Midbrain (tissue), 1 donor: ENCODE measurements at places on chromosomes 1 and 21.

DNA sequence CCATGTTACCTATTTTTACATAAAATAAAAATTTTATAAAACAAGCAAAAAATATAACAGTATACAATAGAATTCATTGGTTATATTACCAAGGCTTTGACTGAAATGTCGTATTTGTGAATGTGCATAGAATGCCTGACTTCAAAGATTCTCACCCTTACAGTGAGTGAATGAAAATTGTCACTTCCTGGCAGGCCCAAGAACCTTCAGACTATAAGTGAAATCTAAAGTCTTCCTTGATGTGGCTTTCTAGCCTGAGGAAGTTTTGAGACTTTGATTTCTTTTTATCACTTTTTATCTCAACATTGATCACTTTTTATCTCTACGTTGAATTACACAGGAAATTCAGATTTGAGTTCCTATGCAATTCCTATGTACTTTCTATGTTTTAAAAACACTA is 104.7 kb upstream of the KIAA0040 start:
- no peak for DNase-seq

GRCh38 chr1:29470788-29471119 is 234.4 kb downstream of the PTPRU start:
- no peak for DNase-seq

DNA sequence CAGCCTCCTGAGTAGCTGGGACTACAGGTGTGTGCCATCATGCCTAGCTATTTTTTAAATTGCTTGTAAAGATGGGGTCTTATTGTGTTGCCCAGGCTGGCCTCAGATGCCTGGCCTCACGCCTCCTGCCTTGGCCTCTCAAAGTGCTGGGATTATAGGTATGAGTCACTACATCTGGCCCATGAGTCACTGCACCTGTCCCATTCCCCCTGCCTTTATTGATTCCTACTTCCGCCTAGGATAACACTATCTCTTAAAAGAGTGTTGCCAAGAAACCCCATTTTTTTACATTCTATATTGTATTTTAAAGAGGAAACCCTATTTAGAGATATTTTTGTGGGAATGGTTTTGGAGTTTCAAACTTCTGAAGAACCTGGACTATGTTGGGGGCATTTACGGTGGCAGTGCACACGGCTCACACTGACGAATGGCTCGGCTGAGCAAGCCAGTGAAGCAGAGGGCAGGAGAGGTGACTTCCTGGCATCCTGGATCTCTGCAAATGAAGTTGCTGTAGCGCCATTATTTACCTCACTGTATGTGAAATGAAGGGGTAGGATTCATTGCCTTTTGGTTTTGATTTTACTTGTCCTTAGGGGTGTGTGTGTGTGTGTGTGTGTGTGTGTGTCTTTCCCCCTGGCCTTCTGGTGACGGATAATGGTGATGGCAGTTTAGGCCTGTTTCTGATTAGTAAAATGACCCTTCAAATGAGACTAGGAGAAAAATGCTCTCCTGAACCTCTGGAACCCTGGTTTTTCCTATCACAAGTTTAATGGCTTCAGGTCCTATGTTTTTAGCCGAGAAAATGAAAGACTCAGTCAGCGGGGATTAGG is 22.5 kb downstream of the KIF26B start:
- no peak for DNase-seq

GRCh38 chr1:232942413-232943294 is 7.8 kb upstream of the NTPCR start:
- DNase-seq, result no peak

GRCh38 chr1:208254376-208254775 is 10.2 kb upstream of the PLXNA2 start:
- no peak for DNase-seq

GRCh38 chr1:30108186-30108585 is 615.2 kb downstream of the MATN1 start:
- DNase-seq, result no peak

DNA sequence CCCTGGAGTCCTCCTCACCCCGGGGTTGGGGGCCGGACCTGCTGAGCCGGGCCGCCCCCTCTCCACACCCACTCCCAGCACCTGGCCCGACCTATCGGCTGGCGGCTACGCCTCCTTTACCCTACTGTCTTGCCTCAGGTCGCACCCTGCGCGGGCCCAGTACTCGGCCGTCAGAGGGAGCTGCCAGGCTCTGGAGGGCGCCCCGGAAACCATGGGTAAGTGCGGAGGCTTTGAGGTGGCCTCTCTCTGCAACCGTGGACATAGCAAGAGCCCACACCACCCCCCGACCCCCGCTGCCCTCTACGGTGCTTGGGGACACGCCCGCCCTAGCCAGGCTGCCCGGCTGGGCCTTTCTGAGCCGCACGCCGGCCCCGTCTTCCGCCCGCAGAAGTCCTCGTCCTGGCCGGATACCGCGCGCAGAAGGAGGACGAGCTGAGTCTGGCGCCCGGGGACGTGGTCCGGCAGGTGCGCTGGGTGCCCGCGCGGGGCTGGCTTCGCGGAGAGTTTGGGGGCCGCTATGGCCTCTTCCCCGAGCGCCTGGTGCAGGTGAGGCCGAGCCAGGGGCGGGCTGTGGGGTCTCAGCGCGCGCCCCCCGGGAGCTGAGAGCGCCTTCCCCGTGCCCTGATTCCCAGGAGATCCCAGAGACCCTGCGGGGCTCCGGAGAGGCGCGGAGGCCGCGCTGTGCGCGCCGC is at the start of gene SH3D21:
TSS of gene SH3D21 (plus strand) at position 159 of the 692 bp plus-strand sequence. CDS start at position 212, 53 bp downstream.
- DNase-seq, result no peak

- no peak for DNase-seq
Observed at GRCh38 chr1:159942632-159943277, 2.7 kb downstream of the IGSF9 start.

DNA sequence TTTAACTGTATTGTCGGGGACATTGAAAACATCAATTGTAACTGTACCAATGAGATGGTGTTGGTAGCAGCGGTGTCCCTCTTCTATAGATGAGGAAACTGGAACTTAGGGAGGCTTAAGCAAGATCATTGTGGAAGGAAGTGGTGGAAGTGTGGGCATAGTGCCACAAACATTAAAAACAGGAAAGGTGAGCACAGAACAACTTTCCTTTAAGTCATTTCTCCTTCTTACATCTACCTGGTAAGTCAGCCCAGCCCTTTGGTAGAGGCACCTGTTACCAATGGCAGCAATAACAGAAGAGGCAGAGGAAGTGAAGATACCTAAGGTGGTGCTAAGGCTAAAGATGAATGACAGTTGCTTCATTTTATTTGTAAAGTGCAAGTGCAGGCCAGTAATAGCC is 12.0 kb upstream of the CTSS start:
- no peak for DNase-seq

DNA sequence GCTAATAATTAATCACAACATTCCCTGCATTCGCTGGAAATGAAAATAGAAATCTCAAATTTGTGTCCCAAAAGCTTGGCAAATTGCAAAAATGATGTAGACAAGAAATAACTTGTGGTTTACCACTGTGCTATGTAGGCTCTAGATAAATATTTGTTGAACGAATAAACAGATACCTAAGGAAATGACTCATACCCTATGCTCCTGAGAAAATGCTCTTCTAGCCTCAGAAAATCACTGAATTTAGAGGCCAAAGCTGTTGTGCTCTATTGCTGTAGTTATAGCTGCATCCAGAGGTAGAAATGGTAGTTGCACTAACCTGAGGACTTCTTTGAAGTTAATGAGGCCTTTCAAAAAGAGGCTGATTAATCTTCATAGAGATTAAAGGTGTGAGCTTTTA is 142.0 kb upstream of the ZNHIT6 start:
- DNase-seq, result no peak

GRCh38 chr1:150650193-150650592 is 20.8 kb upstream of the ENSA start:
- no peak for DNase-seq

DNA sequence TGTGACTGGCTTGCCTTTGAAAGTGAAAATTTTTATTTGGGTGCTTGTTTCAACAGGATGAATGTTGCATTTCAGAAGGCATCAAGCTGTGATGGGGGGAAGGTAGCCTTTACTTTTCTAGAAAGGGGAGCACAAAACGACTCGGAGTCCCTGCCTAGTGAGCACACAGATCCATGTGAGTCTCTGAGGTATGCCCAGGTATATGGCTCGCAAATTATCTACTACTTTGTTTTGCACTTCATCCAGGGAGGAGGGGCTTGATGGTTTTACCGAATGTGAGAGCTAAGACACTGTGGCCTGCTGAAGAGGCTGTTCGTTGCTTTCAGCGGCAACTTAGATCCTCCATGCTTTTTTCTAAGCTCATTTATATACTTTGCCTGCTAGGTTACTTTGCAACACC is 537.7 kb upstream of the PTBP2 start:
- no peak for DNase-seq

DNA sequence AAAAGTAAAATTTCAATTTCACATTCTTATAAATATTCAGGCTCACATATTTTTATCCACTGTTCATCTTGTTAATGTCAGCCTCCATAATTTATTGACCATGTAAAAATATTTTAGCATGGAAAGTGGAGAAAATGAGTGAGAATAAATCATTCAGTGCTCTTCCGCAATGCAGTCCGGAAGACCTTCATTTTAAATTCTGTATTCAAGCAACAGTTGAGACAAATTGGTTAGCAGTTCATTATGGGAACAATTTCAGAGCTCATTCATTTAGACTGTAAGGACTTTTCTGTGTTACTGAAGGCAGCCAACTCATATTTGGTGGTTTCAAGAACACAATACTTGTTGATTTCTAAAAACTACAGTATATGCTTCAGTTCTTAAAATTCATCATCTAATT is 97.8 kb downstream of the TYW3 start:
- DNase-seq, result no peak

DNA sequence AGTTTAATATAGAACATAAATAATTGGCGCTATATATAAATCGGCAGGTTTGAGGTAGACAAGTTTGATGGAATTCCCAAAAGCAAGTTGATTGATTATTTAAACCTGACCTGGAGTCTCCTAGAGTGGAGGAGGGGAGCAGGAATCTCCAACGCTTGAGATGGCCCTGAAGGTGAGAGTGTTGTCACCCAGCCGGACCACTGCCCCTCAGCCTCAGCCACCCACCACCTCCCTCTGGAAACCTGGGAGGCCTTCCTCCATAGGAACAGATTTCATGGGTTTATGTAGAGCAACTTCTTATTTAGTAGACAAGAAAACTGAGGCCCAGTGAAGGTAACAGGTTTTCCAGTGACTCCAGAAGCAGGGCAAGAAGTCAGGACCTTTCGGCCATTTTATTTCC is 389.5 kb downstream of the KIF26B start:
- no peak for DNase-seq

GRCh38 chr1:78743626-78744025 is 94.0 kb downstream of the IFI44 start:
- no peak for DNase-seq

DNA sequence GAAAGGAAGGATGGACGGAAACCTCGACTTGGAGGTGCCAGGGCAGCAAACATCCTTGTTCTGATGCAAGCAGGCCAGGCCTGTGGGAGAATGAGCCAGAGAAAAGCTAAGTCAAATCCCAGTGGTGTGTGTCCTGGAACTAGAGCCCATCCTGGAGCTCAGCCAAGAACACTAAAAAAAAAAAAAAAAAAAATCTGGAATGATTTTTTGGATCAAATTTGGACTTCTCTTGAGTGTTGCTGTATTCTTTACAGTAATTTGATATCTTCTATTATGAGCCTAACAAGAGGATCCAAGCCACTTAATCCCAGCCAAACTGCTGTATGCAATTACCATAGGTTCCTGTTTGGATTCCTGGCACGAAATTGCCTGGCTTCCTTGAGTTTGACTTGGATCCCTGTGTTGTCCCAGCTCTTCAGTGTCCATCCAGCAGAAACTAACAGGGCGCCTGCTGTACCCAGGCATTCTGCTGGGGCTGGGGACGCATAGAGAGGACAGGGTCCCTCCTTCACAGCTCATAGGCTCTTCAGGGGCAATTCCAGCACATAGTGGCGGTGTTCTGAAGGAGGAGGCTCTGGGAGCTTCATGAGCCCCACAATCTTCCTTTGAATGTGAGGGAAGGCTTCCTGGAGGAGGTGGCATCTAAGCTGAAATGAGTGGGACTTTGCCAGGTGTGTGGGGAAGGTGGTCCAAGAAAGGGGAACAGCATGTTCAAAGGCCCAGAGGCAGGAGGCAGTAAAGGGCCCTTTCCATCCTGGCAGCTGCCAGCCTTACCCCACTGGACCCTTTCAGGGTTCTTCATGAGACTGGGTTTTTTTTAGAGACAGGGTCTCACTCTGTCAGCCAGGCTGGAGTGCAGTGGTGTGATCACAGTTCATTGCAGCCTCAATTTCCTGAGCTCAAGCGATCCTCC is 24.7 kb downstream of the EPHX1 start:
- DNase-seq, result peak; percentile 55

GRCh38 chr21:36034211-36034913 is 26.0 kb downstream of the SETD4 start:
- DNase-seq, result no peak

DNA sequence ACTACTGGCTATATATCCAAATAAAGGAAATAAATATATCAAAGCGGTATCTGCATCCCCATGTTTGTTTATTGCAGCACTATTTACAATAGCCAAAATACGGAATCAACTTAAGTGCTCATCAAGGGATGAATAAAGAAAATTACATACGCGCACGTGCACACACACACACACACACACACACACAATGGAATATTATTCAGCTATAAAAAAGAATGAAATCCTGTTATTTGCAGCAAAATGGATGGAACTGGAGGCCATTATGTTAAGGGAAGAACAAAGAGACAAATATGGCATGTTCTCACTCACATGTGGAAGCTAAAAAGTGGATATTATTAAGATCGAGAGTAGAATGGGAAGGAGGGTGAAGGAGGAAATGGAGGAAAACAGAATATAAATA is 20.2 kb downstream of the COPA start:
- DNase-seq, result no peak
